ENCODE measurements at places on chromosomes 6 and 20.

DNA sequence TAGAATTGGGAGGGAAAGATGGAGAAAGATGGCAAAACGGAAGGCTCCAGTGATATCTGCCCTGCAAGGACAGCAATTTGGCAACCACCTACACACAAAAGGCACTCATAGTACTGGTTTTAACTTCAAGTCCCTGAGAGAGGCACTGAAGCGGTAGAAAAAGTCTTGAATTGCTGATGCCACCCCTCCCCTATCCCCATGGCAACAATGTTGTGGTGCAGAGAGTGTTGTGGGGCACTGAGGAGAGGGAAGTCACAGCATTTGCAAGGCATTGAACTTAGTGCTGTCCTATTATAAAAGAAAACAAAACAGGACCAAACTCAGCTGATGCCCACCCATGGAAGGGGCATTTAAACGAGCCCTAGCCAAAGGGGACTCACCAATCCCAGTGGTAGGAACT lies 343.7 kb downstream of the HAO1 start:
- DNase-seq, result no peak

GRCh38 chr6:156098839-156099238 lies 643.2 kb upstream of the NOX3 start:
- no peak for DNase-seq

GRCh38 chr20:36606158-36607066 lies 833 bp downstream of the RAB5IF start:
- peak; percentile 18 for DNase-seq

GRCh38 chr6:160137989-160138835 lies 16.6 kb downstream of the SLC22A1 start:
- peak; percentile 56 for DNase-seq

DNA sequence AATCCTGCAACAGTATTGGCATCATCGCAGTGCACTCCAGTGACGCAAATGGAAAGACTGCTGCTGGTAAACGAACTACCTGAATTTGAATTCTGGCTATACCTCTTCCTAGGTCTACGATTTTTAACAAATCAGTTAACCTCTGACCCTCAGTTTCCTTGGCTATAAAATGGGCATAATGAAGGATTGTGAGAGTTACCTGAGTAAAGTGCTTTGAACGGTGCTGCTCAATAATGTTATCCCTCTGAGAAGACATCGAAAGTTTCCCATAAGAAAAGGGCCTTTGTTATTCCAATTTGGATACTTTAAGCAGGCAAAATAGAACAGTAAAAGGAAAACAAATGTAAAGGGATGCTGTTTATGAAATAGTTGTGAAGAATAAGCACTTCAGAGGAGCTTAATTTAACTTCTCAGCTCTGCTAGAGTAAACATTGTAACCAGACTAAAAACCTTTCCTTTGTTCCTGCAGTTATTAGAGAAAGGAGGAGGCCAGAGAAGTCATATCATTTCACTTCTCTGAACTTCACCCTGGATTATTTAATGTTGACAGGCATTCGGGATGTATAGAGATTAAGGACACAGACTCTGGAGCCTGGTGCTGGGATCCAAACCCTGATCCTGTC lies 5.8 kb downstream of the SGK1 start:
- DNase-seq, result no peak

- DNase-seq, result no peak
Measured at GRCh38 chr6:155259897-155260296, 3.9 kb upstream of the CLDN20 start.

DNA sequence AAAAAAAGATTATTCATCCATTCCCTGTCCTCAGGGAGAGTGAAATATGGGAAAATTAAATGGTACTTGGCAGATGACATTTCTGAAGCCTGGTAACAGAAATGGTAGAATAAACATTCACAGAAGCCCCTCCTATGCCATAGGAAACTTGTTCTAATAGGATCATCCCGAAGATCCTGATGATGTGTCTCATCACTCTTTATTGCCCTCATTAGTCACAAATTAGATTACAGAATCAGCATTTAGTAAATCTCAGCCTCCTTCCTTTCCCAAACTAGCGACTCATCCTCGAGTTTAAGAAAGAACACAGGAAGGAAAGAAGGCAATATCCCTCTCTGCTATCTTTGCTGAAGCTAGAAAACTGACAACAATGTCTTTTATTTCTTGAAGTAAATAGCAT lies 154.4 kb downstream of the TMEM200A start:
- DNase-seq, result no peak

DNA sequence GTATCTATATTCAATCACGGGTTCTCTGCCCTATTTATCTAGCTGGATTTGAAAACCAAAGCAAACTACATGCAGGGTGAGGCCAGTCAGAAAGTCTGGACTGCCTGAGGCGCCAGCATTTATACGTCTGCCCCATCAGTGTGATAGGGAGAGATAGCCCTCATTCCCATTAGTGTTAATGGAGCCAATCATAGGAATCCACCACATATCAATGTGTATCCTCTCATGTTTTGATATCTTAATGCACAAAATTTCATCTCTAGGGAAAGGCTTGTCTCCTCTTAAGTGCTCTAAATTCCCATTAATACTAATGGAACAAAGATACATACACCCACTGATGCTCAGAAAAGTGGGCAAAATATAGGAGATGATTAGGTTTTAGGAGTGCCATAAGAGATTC lies 376.2 kb downstream of the BTBD3 start:
- no peak for DNase-seq

GRCh38 chr6:142761756-142762155 lies 183.2 kb downstream of the HIVEP2 start:
- DNase-seq, result no peak

- no peak for DNase-seq
Measured at GRCh38 chr6:38281126-38281525, 358.6 kb downstream of the BTBD9 start.

- no peak for DNase-seq
Measured at GRCh38 chr20:22925613-22925983, 109.5 kb upstream of the SSTR4 start.
